Ammon's horn (tissue), 1 donor: ENCODE measurements at places on chromosomes 5 and 9.

GRCh38 chr9:4662989-4663792, 1.1 kb downstream of the PLPP6 start:
- DNase-seq = no peak

DNA sequence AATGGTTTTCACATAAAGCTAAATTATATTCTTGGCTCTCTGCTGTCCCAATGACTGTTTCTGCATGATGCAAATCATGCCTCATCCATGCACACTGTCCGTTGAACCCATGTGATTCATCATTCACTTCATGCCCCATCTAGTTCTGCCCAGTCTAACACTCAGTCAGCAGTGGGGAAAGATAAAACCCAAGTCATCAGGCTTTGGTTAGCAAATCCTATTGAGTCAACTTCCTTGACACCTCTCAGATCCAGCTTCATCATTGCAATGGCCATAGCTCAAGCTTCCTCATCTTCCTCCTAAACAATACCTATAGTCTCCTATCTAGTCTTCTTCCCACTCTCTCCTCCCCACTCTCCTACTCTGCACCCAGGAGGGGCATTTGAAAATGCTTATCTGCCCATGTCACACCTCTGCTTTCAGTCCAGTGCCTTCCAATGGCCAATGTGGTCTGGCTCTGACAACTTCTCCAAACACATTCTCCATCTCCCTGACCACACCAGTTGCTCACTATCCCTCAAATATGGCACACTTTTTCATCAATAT, 266.0 kb upstream of the TRIM32 start:
- DNase-seq = no peak

DNA sequence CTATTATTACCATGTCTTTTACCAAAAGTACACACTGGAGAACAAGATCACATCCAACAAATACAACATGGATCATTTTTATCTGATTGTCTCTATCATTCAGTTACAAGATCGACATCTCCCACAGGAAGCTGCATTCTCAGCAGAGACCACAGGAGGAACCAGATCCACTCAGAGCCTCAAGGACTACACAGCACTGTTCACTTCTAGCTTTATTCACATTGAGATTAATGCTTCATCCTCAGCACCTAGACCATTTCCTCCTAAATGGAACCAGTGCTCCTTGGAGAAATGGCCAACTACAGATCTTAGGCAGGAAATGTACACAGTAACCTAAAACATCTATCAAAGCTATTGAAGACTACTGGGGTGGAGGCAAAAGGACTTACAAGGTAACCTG, 13.3 kb upstream of the C5orf15 start:
- DNase-seq = no peak

DNA sequence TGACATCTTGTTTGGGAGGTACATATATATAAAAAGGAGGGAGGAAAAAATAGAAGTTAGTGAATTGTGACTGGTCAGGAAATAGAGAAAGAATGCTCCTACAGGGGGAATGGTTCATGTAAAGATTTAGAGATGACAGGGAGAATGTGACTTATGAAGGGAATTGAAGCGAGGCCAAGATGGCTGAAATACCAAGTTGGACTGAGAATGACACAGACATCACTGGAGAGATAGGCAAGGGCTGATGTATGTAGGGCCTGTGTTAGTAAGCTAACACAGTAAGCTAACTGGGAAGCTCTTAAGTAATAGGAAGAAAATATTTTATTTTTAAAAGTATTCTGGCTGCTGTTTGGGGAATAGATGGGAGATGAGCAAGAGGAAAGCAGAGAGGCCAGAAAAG, 286.3 kb downstream of the NNT start:
- DNase-seq = no peak

- DNase-seq = peak; percentile 61
Observed at GRCh38 chr9:129570450-129571297, 50.2 kb downstream of the C9orf50 start.

- DNase-seq = no peak
Observed at GRCh38 chr5:149776361-149777305, 46.5 kb downstream of the PPARGC1B start.
